ENCODE measurements at places on chromosomes 3 and 15.

DNA sequence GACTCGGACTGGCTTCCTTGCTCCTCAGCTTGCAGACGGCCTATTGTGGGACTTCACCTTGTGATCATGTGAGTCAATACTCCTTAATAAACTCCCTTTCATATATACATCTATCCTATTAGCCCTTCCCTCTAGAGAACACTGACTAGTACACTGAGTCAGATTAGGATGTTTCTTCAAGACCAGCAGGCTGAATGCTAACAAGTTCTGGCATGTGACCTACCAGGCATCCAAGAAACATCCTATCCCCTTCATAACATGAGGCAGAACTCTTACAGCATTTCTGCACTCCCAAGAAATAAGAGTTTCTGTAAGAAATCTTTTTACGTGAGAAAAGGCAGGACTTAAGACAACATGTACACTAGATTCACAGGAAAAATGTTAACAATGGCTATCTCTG is 9.3 kb downstream of the CFAP92 start:
- no peak for DNase-seq

DNA sequence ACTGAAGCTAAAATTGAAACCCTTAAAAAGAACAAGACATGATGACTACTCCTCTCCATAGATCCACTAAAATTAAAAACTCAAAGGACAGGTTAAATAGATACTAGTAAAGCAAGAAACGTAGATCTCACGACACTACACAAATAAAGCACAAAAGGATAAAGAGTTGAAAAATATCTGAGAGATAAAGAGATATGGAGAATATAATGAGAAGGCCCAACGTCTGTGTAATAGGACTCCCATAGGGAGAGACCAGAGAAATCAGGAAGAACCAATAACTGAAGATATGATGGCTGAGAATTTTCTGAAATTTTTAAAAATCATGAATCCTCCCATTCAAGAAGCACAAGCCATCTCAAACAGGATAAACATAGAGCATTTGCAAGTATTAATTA is 45.6 kb upstream of the PRICKLE2 start:
- DNase-seq: no peak

- DNase-seq: no peak
Measured at GRCh38 chr15:36896949-36897348, 203.4 kb downstream of the MEIS2 start.

GRCh38 chr3:4866866-4867265 is 112.4 kb upstream of the BHLHE40 start:
- DNase-seq: no peak

DNA sequence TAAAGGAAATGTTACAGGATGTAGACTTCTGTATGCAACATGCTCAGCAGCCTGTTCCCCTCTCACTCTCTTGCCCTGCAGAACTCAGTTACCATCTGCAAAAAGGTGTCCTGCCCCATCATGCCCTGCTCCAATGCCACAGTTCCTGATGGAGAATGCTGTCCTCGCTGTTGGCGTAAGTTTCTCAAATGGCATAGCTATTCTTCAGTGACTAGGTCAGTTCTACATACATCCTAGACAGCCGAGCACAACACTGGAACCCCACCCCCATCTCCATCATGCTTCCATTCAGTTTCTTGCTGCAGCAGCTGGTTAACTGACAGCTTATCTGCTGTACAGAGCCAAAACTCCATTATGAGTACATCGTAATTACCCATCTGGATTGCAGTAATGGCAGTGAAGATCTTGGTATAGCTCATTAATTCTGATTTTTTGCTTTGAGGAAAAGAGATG is 4.5 kb downstream of the THBS1 start:
- DNase-seq: no peak

- DNase-seq: no peak
Measured at GRCh38 chr3:278300-279064, 81.9 kb downstream of the CHL1 start.

GRCh38 chr3:185717121-185717520 is 107.7 kb downstream of the IGF2BP2 start:
- DNase-seq: no peak

GRCh38 chr3:63864965-63865327 is 1.3 kb downstream of the ATXN7 start:
- no peak for DNase-seq

DNA sequence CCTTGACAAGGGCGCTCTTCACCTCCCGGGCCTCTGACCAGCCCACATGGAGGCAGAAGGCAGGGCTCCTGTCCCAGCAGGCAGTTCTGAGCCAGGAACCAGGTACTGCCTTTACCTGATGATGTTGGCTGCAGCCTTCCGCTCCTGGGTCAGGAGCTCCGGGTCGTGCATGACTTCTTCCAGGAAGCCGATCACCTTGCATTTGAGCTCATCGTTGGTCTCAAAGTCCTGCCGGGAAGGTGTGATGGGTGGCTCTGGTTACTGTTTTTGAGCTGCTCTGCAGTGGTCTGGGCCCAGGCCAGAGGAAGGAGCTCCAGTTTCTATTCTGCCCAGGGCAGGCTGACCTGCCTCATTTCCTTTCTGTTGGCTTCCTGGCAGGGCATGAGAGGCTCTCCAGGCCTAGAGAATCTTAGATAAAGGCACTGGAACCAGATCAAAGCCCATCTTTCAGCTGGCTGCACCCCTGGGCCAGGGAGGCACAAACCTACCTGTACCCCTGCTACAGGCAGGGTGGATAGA is 53.2 kb upstream of the CTSH start:
- DNase-seq: no peak

DNA sequence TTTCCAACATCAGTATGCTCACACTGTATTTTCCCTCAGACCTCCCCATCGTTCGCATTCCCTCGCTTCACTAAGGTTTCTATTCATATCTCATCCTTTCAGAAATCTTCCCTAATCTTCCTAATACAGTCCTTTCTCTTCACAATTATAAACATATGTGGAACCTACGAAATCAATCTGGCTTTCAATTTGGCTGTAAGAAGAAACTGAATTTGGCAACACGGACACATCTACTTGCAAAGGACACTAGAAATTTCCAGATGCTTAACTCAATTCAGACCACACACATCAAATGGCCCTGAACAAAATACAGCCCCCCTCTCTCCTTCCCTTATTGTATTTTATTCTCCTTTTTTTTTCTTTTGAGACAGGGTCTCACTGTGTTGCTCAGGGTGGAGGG is 39.1 kb upstream of the TM4SF19 start:
- no peak for DNase-seq

DNA sequence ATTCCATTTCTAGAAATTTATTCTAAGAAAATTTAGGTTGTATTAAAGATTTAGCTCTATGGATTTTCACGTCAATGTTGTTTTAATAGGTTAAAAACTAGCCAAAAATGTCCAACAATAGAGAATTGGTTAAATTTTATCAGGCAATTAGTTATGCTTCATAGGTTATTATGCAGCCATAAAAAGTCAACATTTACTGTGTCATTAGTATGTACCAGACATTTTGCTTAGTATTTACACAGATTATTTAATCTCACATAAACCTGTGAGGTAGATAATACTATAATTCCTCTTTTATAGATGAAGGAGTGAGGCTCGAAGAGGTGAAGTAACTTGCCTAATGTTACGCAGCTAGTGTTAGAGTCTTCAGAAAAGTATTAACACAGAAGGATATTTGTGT is 70.6 kb upstream of the LRRFIP2 start:
- no peak for DNase-seq

DNA sequence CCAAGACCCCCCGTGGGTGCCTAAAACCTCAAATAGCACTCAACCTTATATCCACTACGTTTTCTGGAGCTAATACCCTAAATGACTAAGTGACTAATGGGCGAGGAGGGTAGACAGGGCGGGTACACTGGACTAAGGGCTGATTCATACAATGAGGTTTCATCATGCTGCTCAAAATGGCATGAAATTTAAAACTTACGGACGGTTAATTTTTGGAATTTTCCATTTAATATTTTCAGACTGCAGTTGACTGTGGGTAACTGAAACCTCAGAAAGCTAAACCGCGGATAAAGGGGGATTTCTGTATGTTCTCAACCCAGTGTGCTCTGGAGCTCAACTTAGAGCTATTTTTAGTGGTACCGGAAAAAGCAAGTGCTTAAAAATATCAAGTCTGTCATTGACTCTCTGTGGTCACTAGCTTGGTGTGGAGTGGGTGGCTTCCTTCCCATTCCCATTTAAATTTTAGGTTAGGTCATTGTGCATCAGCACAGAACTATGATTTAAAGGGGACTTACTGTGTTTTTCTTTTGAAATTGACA is 72.9 kb downstream of the LRRC28 start:
- no peak for DNase-seq

- no peak for DNase-seq
Measured at GRCh38 chr3:129378949-129379348, 49.5 kb downstream of the EFCAB12 start.

DNA sequence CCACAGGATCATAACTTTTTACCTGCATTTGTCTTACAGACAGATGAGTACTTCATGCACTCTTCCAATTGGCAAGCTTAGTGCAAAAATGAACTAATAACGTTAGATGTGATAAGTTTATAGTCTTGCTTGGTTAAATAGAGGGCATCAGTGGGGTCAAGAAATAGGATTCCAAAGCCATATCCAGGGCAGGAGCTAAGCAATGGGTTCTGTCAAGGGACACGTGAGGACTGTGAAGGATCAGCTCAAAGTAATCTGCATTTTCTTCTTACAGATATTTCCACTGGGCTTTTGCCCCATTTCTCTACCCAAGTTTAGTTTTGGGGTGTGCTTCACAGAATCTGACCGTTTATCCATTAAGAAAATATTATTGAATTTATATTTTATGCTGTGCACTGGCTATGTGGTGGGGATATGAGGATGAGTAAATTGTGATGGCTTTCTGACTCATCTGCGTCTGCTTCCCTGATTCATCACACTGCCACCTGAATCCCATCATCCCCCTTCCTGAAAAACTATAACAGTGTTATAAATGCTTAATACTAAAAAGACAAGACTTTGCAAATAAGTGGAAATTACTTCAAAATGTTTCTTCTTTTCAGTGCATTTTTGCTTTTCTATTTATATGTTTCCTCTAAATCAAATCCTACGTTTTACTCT is 17.5 kb downstream of the PPP2R3A start:
- DNase-seq: no peak

- peak; percentile 20 for DNase-seq
Measured at GRCh38 chr3:47113669-47114365, 50.1 kb downstream of the SETD2 start.

- no peak for DNase-seq
Measured at GRCh38 chr3:56759532-56759931, 42.2 kb downstream of the ARHGEF3 start.

DNA sequence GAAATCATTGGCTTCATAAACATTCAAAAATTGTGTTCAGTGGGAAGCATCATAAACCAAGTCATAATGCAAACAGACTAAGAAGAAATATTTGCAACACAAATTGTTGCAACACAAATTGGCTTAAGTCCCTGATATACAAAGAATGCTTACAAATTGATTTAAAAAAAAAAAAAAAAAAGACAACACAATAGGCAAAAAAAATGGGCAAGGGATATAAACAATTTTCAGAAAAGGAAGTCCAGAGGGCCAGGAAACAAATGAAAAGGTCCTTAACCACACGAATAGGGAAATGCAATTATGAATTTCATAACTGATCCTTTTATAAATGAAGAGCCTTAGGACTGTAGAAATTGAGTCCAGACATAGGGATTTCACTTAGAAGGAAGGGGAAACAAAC is 98.9 kb downstream of the LRRK1 start:
- no peak for DNase-seq

GRCh38 chr15:90718232-90718631 is 1.1 kb downstream of the BLM start:
- DNase-seq: no peak

DNA sequence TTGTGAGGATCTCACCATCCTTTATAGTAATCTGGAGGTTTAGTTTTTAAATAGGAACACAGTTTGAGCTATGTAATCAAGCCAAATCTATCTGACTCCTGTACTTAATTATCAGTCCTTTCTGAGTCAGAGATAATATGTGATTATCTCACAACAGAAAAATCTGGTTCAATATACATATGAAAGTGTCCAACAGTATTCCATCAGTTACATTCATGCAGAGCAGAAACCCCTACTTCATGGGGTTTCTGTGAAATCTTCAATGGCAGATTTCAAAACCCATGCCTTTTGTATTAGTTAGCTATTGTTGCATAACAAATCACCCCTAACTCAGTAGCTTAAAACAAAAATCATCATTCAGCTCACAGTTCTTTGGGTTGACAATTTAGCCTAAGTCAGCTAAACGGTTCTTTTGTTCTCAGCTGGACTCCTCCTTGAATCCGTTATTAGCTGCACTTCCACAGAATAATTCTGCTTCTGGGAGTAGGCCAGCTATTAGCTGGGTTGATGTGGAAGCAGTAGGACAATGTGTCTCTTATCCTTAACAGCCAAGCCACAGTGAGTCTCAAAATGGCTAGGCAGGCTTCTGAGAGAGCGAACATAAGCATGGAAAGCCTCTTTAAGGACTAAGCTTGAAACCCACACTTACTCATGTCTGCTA is 42.9 kb upstream of the ARPP21 start:
- DNase-seq: no peak

- peak; percentile 7 for DNase-seq
Measured at GRCh38 chr15:99452728-99453636, 112.8 kb upstream of the MEF2A start.

- no peak for DNase-seq
Measured at GRCh38 chr3:63478990-63479660, 173.3 kb upstream of the SNTN start.

DNA sequence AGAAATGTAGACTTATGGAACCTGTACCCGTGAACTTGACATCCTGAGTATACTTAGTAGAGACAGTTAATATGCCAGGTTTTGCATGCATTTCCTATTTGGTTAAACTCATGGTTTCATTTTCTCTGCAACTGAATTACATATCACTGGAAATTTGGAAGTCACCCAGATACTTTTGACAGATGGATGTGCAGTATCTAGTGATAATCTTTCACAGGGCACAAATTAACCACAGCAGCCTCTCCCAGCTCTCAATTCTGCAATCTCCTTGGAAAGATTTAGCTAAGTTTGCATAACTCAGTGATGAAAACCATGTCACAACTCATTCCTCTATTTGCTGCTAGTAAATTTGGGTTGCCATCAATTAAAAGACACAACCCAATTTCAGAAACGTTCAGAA is 162.3 kb upstream of the TPM1 start:
- no peak for DNase-seq

DNA sequence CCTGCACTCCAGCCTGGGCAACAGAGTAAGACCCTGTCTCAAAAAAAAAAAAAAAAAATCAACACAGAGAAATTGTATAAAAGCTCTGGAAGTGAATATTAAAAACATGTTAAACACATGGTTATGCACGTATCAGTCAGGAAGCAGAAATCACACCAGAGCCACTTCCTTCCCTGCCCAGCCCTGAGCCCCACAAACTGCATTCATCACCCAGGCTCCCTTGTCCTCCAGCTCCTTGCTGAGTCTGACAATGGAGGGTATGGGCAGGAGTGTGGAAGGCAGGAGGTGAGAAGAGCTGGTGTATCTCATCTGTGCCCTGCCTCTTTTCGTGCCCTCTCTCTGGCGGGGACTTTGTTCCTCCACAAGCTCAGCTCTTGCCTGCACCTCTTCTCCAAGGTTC is 12.1 kb upstream of the LOXL1 start:
- no peak for DNase-seq

DNA sequence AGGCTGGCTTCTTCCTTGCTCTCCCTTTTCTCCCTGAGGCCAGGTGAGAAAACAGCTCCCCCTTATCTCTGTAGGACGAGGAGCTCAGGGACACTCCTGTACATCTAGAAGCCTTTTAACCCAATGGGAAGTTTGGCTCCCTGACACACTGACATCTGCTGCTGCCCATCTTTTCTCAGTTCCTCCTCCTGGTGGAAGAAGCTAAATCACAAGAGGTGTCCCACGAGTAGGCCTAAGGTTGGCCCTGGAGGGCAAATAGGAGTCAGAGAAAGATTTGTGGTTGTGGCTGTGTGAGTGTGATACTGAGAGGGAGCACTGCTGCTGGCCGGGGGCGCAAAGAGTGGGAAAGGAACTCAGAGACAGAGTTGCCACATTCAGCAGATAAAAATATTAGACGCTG is 49.5 kb downstream of the ARHGAP31 start:
- no peak for DNase-seq
